ENCODE measurements at places on chromosomes 2 and 18.

DNA sequence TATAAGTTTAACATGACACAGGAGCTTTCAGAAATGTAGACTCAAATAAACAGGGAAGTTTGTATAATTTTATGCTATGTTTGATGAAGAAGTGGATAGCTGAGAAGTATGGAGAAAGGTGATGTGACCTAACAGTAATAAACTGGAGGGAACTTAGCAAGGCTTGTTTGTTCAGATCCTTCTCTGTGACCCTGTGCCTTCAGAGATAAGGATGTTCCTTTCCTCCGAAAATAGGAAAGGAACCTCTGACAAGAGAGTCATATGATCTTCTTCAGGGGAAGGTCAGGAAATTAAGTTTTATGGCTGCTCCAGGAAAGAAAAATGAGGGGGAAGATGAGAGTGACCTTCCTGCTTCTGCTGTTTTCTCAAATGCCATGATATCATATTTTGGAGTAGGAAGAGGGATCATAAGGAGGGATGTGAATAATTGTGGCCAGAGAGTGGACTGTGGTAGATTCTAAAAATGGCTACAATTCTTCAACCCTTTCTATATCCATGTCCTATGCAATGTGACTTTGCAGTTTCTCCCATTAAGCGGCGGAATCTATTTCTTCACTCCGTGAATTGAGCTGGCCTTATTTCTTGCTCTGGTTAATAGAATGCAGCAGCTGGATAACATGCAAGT is 8.5 kb upstream of the C2orf69 start:
- DNase-seq = no peak

DNA sequence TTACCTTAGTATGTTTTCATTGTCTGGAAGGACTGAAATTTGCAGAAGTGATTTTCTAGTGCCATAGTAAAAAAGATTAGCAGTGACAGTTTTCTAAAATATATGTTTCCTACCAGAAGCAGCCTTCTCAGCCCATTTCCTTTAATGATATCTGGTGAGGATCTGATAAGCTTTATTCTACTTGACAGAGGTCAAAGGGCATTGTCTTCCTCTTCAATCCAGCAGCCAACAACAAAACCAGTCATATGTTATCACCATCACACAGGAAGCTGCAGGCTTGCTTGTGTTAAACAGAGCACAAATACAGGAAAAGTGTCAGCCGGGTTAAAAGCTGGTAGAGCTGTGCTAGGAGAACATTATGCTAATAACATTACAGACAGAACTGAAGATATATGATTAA is 35.6 kb upstream of the ZSWIM2 start:
- DNase-seq = no peak

GRCh38 chr2:126700677-126701076 is 44.7 kb downstream of the GYPC start:
- DNase-seq = no peak

GRCh38 chr18:48850822-48851598 is 99.8 kb downstream of the SMAD7 start:
- no peak for DNase-seq

DNA sequence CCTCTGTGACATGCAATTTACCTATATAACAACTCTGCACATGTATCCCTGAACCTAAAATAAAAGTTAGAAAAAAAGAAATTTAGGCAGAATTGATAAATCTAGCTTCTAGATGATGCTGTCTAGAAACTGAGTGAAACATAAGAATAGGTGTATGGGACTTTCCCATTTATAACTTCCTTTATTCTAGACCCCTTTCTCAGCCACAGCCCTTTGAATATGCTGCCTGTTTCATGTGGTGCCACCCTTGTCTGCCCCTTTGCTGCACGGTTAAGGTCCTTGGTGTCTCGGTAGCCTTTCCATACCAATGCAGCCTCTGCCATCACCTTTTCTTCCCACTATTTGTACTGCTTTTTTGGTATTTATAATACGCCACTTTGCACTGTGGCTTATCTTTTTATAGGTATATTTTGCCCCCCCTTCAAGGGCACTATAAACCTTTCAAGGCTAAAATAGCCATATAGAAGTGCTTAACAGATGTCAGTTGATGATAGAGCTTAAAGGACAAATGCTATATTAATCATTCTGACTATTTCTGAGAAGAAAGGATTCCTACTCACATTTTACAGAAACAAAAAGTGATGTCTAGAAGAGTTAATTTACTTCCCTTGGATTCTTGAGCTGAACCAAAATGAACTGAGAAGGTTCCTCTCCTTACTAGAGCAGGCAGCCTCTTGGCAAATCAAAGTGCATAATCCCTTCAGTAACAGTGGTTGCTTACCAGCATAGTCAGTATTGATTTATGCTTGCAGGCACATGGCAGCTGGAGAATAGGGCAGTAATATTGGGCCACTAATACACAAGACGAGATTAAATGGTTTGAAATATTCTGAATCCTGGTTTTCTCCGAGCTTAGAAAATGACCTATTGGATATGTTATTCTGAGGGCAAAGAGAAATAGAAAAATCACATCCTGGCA is 88.1 kb upstream of the CYP26B1 start:
- DNase-seq = no peak

GRCh38 chr2:66854298-66854697 is 419.4 kb downstream of the MEIS1 start:
- DNase-seq = no peak

DNA sequence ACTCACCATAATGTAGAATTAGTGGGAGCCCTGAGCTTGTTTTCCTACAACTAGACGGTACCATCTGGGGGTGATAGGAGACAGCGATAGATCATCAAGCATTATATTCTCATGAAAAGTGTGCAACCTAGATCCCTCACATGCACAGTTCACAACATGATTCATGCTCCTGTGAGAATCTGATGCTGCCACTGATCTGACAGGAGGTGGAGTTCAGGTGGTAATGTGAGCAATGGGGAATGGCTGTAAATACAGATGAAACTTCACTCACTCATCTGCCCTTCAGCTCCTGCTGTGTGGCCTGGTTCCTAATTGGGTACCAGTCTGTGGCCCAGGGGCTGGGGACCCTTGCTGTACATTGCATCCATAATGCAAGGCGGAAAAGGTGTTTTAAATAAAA is 60.7 kb downstream of the USP34 start:
- no peak for DNase-seq

GRCh38 chr2:16737812-16738211 is 72.2 kb upstream of the CYRIA start:
- no peak for DNase-seq

DNA sequence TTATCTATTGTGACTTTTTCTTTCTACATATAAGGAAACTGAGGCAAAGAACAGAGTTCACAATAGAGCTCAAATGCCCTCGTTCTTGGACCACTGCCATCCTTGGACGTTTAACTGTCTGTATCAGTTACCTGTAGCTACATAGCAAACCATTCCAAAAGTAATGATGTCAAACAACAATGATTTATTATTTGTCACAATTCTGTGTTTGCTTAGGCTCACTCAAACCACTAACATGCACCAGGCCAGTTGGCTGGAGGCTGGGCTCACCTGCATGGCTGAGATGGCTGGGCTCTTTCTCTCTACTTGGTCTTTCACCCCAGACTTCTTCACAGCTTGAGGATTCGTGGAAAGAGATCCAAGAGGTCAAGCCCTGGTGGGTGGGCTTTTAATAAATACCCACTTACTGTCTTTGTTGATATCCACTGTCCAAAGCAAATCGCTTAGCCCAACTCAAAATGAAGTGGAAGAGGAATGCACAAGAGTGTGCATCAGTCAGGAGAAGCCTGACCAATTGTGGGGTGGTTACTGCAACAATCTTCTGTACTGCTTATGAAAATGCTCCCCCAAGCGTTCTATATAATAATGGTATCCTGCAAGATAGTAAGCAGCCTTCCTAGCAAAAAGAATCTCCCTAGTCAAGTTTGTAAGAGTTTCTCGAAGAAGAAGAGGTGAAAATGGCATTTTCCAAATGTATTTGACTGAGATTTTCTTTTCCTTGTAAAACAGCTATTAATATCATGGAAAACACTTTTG is 163.5 kb upstream of the NT5C1B start:
- DNase-seq = no peak

DNA sequence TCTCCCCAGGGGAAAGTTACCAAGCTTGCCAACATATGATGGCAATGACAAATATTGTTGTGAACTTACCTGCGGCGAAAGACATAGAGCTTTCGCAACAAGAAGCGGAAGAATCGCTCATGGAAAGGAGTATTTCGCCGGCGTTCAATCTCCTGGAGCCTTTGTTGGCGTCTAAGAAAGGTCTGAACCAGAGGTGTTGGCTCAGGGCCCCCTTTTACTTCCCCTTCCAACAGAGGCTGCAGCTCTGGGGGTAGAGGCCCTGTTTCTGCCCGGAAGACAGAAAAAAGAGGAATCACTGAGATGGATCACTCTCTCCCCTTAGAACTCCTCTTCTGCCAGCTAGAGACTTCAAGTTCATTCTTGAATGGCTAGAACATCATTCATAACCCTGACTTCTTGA is 10.8 kb downstream of the GGCX start:
- DNase-seq = no peak

Data from activated CD4-positive, alpha-beta T cell treated with anti-CD3 and anti-CD28 coated beads, Interleukin-2, amount 50 U/mL, for 4 hours (primary cell).